Smooth muscle cell of trachea (primary cell): ENCODE measurements at places on chromosomes 7 and 10. TPM values are rescaled to one million over a fixed set of nuclear protein-coding genes. Genes with fewer than 3 reads are reported as not detected.

The KCNK18 gene
- total RNA-seq, result not detected in 2 replicates

The INMT gene
- 20.1 and 20.8 TPM in 2 replicates for total RNA-seq

The WEE2 gene
- 0.33 TPM in 1 of 2 replicates, not detected in the other for total RNA-seq

The STEAP1B gene
- 11.9 and 25.9 TPM in 2 replicates for total RNA-seq

The ENTPD1 gene
- 0.50 and 1.6 TPM in 2 replicates for total RNA-seq

The BMI1 gene
- total RNA-seq, result 58.4 and 65.2 TPM in 2 replicates

The OPALIN gene
- total RNA-seq, result not detected in 2 replicates

The WIPF3 gene
- under 0.01 and 0.15 TPM in 2 replicates for total RNA-seq

The SHLD2 gene
- 17.9 and 33.5 TPM in 2 replicates for total RNA-seq

The MTG1 gene
- 21.5 and 33.5 TPM in 2 replicates for total RNA-seq

The ABCB4 gene
- 4.6 and 4.8 TPM in 2 replicates for total RNA-seq

The HOXA10 gene
- total RNA-seq, result 0.15 TPM in 1 of 2 replicates, not detected in the other

The LIPF gene
- 0.29 TPM in 1 of 2 replicates, not detected in the other for total RNA-seq

The ATG9B gene
- total RNA-seq, result under 0.01 and 0.15 TPM in 2 replicates

The PLEKHS1 gene
- under 0.01 TPM in 1 of 2 replicates, not detected in the other for total RNA-seq

The CYP3A5 gene
- 0.17 and 0.44 TPM in 2 replicates for total RNA-seq

The GRM3 gene
- not detected in 2 replicates for total RNA-seq

The GIMAP4 gene
- total RNA-seq, result 2.0 TPM in 1 of 2 replicates, not detected in the other

The PRPF18 gene
- total RNA-seq, result 28.9 and 57.7 TPM in 2 replicates

The CDK14 gene
- 42.8 and 68.5 TPM in 2 replicates for total RNA-seq

The PROSER2 gene
- 2.0 and 5.8 TPM in 2 replicates for total RNA-seq

The PLXNA4 gene
- total RNA-seq, result 1.9 and 3.6 TPM in 2 replicates

The HOXA13 gene
- under 0.01 TPM in 2 replicates for total RNA-seq

The GTPBP4 gene
- 22.5 and 27.0 TPM in 2 replicates for total RNA-seq

The SLIT1 gene
- under 0.01 and 0.17 TPM in 2 replicates for total RNA-seq

The MINDY4 gene
- total RNA-seq, result 8.6 and 9.8 TPM in 2 replicates

The ZNF22 gene
- 9.3 and 17.0 TPM in 2 replicates for total RNA-seq

The AUTS2 gene
- 3.5 and 5.1 TPM in 2 replicates for total RNA-seq

The PPP1R9A gene
- 0.44 and 1.7 TPM in 2 replicates for total RNA-seq

The RNLS gene
- 21.7 and 32.7 TPM in 2 replicates for total RNA-seq

The AKR1C2 gene
- total RNA-seq, result 51.9 and 62.1 TPM in 2 replicates

The ZSCAN25 gene
- total RNA-seq, result 10.3 and 10.8 TPM in 2 replicates

The MBL2 gene
- not detected in 2 replicates for total RNA-seq

The CYP3A7 gene
- total RNA-seq, result 0.33 TPM in 1 of 2 replicates, not detected in the other

The LRMDA gene
- 2.0 and 2.5 TPM in 2 replicates for total RNA-seq

The SBDS gene
- total RNA-seq, result 87.3 and 88.7 TPM in 2 replicates

The BICC1 gene
- 72.9 and 102 TPM in 2 replicates for total RNA-seq

The MINPP1 gene
- total RNA-seq, result 36.4 and 52.4 TPM in 2 replicates

The SPDYE2 gene
- not detected in 2 replicates for total RNA-seq

The GTPBP10 gene
- total RNA-seq, result 15.5 and 26.8 TPM in 2 replicates

The PAPSS2 gene
- total RNA-seq, result 114 and 149 TPM in 2 replicates
